ENCODE measurements at places on chromosomes 5 and 9.

DNA sequence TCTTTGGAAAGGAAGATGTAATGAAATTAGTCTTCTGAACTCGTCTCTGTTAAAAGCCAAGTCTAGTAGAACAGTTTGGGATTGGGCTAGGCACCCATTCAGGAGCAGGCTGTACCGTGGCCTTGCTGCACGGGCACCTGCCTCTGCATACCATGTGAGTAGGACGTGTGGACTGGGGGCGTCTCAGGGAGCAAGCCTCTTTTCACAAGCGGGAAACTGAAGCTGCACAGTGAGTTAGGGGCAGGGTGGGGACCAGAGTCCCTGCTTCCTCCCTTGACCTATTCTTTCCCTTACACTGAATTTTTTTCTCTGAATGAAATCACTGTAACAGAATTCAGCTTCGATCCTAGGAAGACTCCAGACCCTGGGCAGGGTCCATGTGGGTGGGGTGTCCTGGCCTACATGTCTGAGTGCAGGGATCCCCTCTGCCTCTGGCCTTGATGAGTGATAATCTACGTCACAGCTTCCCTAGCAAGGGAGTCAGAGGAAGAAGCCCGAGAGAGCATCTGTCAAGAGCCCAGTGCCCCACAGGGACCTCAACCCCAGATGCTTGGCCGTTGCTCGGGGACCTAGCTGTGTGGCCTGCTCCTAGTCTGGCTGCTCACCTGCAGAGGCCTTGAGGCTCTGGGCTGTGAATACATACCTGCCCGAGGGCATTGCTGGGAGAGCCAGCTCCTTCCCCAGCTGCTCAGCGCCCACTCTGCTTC is 15.1 kb downstream of the PHF2 start:
- DNase-seq = peak; percentile 75

DNA sequence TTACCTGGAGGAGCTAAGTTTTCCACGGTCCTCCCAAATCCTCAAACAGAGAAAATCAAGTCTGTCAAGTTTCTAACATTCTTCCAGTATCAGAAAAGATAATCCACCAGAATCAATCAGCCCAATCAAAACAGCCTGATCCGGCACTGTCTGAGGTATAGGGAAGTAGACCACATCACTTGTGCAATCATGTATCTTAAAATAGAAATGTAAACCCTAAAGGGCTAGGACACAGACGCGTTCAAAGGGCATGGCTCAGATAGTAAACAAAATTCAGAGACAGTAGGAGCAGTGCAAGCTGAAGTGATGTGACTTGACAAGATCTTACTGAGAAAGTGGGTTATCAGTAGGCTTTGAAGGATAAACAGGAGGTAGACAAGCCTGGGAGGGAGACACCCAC is 252.4 kb upstream of the DAPK1 start:
- DNase-seq = no peak

DNA sequence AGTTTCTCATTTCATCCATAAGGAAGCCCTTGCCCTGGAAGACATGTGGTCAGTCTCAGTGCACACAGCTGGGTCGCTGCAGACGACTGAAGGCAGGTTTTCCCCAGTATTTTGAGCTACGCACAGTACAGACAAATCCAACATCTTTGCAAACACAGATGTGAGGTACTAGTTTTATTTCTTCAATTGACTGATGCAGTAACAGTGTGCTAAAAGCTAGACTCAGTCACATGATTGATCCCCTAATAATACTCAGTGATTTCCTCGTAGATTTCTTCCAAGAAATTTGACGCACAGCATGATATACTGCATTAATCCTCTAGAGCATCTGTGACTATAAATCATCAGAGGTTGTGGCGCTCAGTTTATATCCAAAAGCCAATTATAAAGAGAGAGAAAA is 346.1 kb downstream of the DIRAS2 start:
- peak; percentile 91 for DNase-seq

GRCh38 chr5:176132471-176133288 is 105.5 kb upstream of the SIMC1 start:
- DNase-seq = peak; percentile 47

GRCh38 chr9:83362341-83362995 is 175.7 kb downstream of the FRMD3 start:
- DNase-seq = no peak

- no peak for DNase-seq
Observed at GRCh38 chr9:86659413-86660046, 287.8 kb downstream of the GAS1 start.

DNA sequence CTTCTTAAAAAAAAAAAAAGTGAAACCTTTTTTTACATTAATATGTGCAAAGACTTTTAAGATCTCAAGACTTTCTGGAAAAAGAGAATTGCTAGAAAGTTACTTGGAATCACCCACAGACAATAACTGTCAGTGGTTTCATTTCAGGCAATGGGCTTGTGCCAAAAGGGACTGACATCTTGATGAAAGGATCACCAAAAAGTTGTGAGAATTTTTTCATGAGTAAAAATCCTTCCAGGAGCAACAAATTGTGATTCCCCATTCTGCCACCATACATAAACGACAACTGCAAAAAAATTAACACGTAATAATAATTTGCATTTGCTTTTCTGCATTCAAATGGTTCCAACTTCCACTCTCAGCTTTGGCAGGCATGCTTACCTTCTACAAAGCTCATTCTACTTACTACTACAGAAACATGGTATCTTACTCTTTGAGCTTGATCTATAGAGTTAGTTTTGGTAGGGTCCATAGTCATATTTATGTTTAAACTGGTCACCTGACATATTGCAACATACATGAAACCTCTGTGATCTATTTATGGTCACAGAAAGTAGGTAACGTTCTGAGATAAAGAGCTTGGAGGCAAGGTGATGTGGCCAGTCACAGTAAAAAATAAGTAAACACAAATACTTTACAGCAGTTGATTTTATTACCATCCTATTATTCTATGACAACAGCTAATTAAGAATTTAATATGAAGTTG is 3.0 kb downstream of the NREP start:
- no peak for DNase-seq

- DNase-seq = no peak
Observed at GRCh38 chr9:122364783-122365150, 6.1 kb upstream of the PTGS1 start.

DNA sequence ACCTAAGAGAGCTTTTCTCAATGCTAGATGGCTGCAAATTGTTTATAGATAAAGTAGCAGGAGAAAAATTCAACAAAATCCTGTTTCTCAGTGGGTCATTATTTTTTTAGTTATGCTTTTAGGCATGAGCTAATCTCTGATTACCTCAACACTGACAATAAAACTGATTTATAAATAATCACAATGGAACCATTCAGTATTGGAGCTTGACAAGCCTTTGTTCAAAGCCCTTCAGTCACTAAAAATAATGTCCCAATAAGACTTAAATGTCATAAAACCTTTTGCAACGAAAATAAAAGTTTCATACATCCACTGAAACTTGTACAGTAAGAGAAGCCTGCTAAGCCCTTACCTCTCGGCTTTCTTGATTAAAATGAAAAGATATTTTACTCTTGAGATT is 27.2 kb downstream of the PTPDC1 start:
- DNase-seq = no peak

DNA sequence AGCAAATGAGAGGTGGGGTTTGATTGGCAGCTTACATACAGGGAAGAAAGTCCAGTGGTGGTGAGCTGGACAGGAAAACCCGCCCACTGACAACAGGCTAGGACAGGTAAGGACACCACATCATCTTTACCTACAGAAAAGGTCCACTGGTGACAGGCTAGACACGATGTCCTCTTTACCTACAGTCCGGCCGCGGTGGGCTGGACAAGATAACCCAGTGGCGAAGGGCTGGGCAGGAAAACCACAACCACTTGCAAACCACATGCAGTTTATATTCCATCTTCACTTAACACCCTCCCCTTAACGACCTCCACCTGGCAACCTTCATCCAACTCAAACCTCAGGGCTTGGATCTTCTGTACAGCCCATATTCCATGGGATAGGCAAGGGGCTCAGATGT is 5.0 kb upstream of the NIPAL4 start:
- no peak for DNase-seq

DNA sequence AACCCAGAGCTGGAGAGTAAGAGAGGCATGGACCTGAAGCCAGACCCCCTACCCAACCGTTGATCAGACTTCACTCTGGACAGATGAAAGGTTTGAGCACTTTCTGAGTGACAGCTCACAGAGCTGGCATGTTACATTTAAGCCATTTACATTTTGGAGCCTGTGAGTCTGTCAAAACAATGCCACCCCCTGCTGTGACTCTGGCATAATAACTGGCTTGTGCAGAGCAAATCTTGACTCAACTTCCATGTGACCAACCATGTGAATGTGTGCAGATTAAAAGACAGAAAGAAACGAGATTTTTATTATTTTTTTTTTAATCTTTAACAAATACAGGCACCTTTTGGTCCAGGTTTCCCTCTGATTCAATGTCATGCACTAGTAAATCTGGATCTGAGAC is 48.5 kb downstream of the MFAP3 start:
- peak; percentile 88 for DNase-seq

GRCh38 chr9:113011911-113012381 is at the start of gene ZNF883:
Gene ZNF883, minus strand, starts transcription at chr9:113012192.
- peak; percentile 93 for DNase-seq

- DNase-seq = no peak
Observed at GRCh38 chr9:109428854-109429253, 69.3 kb downstream of the PTPN3 start.

DNA sequence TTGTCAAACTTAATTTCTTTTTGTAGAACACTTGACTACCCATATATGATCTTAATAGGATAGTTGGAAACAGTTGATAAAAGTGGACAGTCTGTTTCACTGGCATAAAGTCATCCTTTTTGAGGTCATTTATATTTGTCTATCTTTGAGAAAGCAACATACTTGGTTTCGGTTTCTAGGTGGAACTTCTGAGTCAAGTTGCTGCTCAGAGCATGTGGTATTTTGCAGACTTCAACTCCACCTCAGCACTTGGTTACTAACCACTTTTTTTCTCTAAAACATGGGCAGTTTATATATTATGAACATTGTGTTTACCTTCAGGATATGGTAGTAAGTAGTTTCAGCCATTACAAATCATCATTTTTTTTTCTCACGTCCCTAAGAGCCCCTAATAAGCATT is 1749.0 kb upstream of the C9orf72 start:
- DNase-seq = no peak

GRCh38 chr5:64176301-64176700 is 10.7 kb downstream of the RNF180 start:
- no peak for DNase-seq

DNA sequence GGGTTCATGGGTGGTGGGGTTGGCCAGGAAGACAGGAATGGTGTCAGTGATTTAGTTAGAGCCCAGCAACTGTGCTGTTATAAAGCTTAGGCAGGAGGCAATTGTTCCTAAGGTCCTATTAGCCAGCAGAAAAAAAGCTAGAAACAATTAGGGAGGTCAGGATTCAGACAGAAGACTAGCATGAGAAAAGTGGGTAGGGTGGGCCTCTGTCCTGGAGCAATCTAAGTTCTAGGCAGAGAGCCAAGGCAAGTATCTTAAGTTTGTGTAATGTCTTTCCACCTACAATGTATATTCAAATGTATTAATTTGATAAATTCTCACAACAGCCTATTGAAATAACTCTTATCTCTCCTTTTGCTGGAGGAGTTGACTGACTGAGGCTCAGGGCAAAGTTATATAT is 6.1 kb upstream of the ZFAND5 start:
- peak; percentile 41 for DNase-seq

DNA sequence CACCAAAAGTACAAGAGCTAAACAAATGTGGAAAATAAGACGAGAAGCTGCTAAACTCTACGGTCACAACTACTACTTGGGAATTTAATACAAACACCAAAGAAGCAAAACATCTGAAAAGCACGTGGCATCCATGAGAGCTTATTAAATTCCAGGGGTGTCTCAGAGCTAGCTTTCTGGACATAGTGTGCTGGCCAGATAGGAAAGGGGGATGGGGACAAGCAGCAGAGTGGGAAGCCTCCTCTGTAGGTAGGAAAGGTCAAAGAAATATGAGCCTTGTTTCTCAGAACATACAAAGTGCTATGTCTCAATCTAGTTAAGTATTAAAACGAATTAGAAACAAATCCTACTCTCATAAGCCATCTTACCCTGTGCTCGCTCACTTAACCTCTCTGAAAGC is 51.3 kb upstream of the GOLPH3 start:
- no peak for DNase-seq

- DNase-seq = no peak
Observed at GRCh38 chr5:117812861-117813260, 1175.5 kb downstream of the DTWD2 start.

DNA sequence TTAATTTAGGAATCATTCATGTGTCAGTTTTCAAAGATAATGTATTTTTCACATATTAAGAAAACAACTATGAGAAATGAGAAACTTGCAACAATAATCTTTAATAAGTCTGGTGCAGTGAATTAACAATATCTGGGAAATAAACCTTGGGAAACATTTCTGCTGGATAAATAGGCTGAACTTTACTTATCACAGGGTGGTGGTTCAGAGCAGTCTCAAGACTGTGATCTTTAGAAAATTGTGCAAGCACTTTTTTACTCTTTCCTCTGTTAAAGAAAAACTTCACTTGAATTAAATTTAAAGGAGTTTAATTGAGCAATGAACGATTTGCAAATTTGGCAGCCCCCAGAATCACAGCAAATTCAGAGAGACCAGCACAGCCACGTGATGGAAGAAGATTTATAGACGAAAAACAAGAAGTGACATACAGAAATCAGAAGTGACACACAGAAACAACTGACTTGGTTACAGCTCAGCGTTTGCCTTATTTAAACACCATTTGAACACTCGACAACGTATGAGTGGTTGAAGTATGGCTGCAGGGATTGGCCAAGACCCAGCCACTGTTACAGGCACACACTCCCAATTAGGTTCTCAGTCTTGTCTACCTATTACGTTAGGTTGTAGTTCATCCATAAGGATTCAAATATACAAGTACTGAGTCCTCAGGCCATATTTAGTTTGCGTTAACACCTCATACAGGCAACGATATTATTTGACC is 631.9 kb downstream of the SLCO4C1 start:
- DNase-seq = no peak

DNA sequence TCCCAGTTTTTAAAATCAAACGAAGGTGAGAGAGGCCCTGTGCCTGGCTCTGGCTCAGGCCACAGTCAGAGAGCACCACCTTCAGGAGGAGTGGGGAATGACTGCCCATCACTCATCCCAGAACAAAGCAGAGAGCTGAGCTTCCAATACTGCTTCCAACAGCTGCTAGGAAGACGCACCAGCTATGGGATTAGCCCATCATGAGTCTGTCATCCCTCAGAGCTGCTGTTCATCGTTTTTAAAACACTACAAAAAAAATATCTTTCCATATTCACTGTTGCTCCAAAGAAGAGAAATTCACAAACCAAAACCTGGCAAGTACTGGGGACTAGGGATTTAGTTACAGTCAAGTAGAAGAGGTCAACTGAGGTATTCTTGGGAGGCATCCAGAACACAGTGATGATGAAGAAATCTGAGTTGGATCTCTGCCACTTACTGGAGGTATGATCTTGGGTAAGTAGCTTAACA is 102.4 kb downstream of the CDK5RAP2 start:
- DNase-seq = peak; percentile 76

- DNase-seq = no peak
Observed at GRCh38 chr9:87595610-87596009, 97.9 kb downstream of the DAPK1 start.

GRCh38 chr5:55226027-55226933 is 835 bp downstream of the MCIDAS start:
- DNase-seq = peak; percentile 94
